Esophagus muscularis mucosa (tissue), 4 donors: ENCODE measurements at places on chromosomes 12 and 14. TPM values are rescaled to one million over a fixed set of nuclear protein-coding genes. Genes with fewer than 3 reads are reported as not detected.

Gene TAS2R10
- 0.40 TPM for total RNA-seq

Gene ACOT4
- 0.50 TPM for total RNA-seq

Gene ACOT6
- total RNA-seq: not detected

Gene KLHL33
- total RNA-seq: 0.71 TPM

Gene ACIN1
- total RNA-seq: 60.1 TPM

Gene RNU4-1
- not detected for total RNA-seq

Gene UNC79
- total RNA-seq: 0.17 TPM

Gene SLC39A5
- total RNA-seq: not detected

Gene INHBC
- not detected for total RNA-seq

Gene SYT1
- 4.5 TPM for total RNA-seq

Gene MGAT4C
- 2.5 TPM for total RNA-seq

Gene TAS2R8
- not detected for total RNA-seq

Gene PPP1R1A
- total RNA-seq: 6.2 TPM

Gene TRPV4
- 0.50 TPM for total RNA-seq

Gene BLOC1S1
- 164 TPM for total RNA-seq

Gene GARIN6
- not detected for total RNA-seq

Gene OTUB2
- 0.52 TPM for total RNA-seq

Gene CCDC85C
- 37.3 TPM for total RNA-seq

Gene APOLD1
- total RNA-seq: 30.6 TPM

Gene SSPN
- total RNA-seq: 67.8 TPM

Gene SERPINA1
- total RNA-seq: 20.2 TPM

Gene MSI1
- total RNA-seq: 0.11 TPM
